Effector CD8-positive, alpha-beta T cell (primary cell): ENCODE measurements at places on chromosomes 4 and X.

GRCh38 chr4:185570727-185571126 is 35.4 kb upstream of the PDLIM3 start:
- no peak for DNase-seq

DNA sequence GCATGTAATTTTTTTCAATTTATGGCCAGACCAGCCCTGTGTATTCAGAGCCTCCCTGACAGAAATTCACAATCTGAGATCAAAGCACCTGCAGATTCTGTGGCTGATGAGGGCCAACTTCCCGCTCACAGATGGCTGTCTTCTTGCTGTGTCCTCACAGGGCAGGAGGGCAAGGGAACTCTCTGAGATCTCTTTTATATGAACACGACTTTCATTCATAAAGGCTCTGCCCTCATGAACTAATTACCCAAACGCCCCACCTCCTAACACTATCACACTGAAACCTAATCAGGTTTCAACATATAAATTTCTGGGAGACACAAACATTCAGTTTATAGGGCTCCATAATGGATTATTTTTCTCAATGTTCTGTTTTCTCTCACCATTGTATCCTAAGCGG is 192.6 kb downstream of the NWD2 start:
- no peak for DNase-seq

- no peak for DNase-seq
These were observed 320.2 kb upstream of the GATB start for GRCh38 chr4:152081024-152081423.

DNA sequence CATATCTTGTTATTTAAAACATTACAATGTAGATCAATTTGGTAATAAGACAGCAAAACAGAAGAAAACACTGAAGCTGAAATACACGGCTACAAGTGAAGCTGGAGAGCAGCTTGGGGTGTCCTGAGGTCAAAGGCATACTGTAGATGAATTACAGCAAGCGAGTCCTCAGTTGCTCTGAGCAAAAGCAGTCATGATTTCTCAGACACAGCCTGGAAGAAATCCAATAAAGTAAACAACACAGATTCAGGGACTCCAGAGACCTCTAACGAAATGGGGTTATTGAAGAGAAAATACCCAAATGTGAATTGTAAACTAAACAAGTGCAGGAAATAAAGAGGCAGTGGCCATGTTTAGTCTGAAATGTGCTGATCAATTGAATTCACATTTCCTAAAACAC is 324.4 kb downstream of the CAMK2D start:
- DNase-seq: no peak

DNA sequence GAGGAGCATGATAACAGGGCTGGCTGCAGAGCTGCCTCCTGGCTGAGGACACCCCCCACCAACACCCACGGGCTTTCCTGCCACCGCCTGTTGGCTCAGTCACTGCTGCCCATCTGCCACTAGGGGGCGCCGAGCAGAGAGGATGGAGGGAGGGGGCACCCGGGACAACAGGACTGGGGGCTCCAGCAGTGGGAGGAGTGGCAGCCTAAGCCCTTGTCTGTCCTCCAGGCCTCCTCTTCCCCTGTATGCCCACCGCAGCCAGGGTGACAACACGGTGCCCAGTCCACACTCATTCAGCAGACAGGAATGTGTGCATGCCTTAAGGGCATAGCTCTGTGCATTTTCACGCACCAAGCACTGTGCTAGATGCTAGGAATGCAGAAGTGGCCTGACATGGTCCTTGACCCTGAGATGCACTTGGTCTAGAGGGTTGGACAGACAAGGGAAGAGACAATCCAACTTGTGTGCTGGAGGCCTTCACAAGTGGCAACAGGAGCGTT is 149.9 kb downstream of the AMMECR1 start:
- peak; percentile 12 for DNase-seq

GRCh38 chrX:77450996-77451395 is 3.8 kb downstream of the FGF16 start:
- no peak for DNase-seq

DNA sequence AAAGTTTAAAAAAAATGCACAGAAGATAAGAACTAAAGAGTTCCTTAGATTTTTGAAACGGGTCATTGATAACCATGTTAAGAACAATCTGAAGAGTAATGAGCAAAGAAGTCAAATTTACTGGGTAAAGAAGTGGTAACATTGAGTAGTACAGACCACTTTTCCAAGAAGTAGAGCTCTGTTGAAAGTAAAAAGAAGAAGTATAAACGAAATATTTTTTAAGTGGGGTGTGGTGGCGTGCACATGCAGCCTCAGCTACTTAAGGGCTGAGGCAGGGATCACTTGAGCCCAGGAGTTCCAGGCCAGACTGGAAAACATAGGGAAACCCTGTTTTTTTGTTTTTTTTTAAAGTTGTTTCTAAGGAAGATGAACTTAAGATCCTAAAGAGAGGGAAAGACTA is 68.5 kb downstream of the UBA6 start:
- DNase-seq: no peak

- DNase-seq: no peak
These were observed 121.0 kb downstream of the ENPP6 start for GRCh38 chr4:184096561-184097240.

- no peak for DNase-seq
These were observed 79.6 kb downstream of the CCKAR start for GRCh38 chr4:26410385-26411293.

DNA sequence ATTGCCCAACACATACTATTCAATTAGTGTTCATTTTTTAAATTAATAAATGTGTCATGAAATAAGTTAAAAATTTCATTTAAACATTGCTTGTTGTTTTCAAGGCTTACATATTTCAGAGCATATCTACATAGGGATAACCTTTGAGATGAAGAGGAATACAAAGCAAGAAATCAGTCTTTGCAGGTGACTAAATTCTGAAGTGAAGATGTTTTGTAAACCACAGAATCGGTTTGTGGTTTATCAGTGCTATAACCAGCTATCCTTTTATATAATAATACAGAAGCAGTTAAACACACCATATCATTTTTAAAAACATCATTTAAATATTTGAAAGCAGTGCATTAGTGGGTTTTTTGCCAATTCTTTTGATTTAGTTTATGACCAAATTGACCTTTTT is 26.9 kb downstream of the FAM241A start:
- no peak for DNase-seq

GRCh38 chrX:154140742-154141141 is 3.3 kb upstream of the OPN1LW start:
- no peak for DNase-seq

DNA sequence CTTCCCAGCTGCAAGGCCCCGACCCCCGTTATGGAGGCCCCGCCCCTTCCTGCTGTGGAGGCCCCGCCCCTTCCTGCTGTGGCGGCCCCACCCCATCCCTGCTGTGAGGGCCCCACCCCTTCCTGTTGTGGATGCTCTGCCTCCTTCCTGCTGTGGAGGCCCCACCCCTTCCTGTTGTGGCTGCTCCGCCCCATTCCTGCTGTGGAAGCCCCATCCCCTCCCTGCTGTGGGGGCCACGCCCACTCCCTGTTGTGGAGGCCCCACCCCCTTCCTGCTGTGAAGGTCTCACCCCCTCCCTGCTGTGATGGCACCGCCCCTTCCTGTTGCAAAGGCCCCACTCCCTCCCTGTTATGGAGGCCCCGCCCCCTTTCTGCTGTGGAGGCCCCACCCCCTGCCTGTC is 104.9 kb upstream of the PSAPL1 start:
- peak; percentile 10 for DNase-seq

DNA sequence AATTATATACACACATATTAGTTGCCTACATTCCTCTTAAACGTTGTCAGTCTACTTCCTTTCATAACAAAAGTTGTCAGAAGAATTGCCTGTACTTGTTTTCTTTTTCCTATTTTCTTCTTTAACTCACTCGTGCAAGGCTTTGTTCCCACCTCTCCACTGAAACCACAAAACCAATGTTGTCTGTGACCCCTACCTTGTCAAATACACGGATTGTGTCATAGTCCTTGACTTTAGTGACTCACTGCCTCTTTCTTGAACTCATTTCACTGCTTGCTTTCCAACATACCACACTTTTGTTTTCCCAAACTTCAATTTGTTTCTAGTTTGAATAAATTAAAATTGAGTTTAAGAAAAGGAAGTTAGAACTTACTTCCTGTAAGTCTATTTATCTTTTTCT is 283.9 kb upstream of the AGA start:
- DNase-seq: no peak

DNA sequence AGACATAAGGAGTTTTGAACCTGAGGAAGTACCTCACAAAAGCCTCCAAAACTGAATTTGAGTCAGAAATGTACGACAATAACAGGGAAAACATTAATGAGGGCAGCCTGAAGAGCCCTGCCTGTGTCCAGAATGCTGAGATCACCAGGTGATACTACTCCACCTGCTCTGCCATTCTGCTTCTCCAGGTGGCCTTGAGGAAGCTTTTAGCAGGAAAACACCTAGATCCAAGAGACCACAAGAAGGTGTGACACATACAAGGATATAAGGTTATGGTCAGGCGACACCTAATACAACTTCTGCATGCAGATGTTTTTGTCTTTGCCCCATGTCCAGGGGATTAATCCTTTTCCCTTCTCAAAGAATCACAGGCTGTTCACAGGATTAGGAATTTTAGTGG is 15.3 kb downstream of the SOWAHB start:
- DNase-seq: no peak

DNA sequence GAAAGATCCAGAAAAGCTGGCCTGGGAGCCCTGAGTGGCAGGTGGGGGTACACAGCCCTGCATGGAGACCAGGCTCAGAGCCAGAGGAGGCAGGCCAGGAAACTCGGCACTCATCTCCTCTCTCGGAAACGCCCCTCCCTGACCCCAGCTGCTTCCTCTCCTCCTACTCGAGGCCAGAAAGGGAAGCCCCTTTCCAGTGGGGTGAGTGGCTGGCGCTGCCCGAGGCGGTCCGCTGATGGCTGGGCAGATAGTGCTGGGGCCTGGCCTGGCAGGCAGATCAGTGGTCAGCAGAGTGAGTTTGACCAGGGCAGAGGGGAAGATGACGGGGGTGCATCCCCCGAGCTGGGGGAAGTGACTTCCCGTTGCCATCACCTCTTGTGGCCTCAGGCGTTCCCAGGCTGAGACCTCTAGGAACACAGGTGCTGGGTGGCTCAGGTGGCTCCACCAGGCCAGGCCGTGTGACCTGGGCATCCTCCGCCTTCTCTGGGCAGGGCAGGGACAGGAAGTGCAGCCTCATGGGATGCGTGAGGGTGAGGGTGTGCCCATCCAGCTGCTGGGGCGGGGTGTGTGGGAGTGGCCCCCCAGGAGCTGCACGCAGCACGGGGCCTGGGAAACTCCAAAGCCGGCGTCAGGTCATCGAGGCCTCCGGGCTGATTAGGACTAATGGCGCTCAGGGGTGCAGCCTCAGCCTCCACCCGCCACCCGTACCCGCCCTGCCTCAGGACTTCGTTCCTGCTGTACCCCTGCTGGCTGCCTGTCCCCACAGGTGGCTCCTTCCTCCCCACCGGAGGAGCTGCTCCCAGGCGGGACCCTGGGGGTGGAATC is 5.7 kb downstream of the SH3BP2 start:
- no peak for DNase-seq

DNA sequence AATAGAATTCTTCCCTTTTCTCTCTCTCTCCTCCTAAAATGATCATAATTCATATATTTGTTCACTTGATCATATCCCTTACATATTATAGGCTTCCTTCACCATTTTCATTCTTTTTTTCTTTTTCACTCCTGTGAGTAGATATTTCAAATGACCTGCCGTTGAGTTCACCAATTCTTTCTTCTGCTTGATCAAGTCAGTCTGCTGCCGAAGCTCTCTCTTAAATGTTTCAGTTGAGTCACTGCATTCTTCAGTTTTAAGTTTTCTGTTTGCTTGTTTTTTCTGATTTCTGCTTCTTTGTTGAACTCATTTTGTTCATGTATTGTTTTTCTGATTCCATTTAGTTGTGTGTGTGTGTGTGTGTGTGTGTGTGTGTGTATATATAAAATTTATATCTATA is 354.3 kb downstream of the GPAT3 start:
- DNase-seq: no peak

DNA sequence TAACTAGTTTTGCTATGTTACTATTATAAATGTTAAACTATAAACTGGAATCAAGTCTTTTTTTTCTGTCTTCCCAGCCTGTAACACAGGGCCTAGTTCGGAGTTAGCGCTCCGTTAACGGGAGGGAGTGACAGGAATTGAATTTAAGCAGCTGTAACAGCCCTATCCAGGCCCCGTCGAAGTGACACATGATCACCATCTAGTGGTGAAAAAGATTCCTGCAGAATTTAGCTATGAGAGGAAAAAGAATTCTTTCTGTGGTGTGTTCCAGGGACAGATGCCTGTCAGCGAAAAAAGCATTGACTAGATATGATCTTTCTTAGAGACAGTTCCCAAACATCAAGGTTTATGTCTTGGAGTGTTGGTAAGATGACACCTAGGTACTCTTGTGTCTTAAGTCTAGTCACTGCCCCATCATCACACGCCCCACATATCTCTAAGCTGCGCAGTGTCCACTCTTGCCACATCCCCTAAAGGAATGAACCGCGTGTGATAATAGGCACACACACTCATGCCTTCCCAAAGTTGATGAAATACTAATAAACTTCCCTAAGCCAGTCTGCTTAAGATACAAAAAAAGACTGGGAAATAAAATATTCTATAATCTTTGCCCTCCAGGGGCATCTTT is 2.1 kb downstream of the GAB3 start:
- DNase-seq: peak; percentile 6

DNA sequence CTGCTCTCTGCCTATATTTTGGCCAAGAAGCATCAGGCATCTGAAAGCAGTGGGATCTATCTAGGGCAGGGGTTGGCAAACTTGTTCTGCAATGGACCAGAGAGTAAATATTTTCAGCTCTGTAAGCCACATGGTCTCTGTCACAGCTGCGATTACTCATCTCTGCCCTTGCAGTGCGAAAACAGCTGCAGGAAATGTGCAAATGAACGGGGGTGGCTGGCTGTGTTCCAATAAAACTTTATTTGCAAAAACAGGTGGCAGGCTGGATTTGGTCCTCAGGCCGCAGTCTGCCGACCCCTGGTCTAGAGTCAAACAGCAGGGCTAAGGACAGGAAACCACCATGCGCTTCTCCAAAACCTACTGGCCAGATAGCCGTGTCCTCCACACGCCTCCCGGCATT is 48.6 kb downstream of the ACOX3 start:
- no peak for DNase-seq

DNA sequence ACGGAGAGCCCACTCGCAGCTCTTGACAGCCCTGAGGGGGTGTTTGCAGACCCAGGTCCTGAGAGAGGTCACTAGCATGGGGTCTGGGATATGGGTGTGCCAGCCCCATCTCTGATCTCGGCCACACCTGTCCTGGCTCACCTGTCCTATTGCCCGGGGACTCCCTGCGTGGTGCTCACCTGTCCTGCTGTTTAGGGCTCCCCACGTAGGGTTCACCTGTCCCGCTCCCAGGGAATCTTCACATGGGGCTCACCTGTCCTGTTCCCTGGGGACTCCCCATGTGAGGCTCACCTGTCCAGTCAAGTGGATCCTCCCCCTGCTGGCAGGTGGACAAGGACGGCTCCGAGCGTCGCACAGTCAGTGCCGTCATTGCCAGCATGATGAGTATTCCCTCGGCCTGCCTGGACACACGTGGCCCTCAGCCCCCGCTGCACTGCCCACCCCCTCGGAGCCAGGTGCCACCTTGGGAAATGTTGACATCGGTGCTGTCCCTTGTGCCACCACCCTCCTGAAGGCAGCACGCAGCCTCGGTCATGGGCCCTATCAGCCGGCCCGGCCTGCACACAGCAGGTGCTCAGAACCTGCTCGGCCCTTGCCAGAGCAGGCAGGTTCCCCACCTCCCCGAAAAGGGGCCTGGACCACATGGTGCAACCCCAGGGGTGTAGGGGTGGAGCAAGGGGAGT is 6.3 kb downstream of the SLC49A3 start:
- DNase-seq: no peak
